Stimulated activated CD4-positive, alpha-beta T cell treated with anti-CD3 and anti-CD28 coated beads, Interleukin-4, amount 100 ng/mL, for 24 hours (primary cell): ENCODE measurements at places on chromosomes 16 and 17.

- DNase-seq, result no peak
Observed at GRCh38 chr17:8020776-8021564, 17.9 kb upstream of the ALOX15B start.

DNA sequence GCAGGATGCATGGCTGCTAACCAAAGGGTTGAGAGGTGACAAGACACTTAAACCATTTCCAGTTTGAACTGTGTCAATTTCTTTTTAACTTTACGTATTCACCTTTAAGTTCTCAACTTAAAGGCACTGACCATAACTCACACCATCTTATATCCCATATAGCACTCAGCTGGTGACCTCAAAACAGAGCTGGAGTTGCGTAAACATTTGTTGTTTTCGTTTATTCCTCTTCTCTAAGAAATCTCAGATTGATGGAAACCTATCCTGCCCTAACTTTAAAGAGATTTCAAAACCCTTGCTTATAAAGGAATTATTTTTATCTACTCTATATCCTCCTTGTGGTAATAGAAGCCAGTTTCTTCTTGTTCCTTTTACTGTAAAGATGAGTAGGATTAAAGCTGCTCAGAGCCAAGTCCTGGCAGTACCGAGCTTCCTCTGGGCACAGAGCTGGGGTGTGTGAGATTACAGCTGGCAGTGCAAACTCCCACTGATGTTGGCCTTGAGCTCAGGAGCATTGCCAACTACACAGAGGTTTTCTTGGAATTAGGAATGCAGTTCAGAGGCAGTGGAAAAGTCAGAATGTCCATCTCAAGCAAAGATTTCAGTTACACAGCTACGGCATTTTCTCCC, 1.3 kb downstream of the KCTD2 start:
- DNase-seq, result no peak

GRCh38 chr17:39094607-39095308, 56.7 kb downstream of the PLXDC1 start:
- no peak for DNase-seq

DNA sequence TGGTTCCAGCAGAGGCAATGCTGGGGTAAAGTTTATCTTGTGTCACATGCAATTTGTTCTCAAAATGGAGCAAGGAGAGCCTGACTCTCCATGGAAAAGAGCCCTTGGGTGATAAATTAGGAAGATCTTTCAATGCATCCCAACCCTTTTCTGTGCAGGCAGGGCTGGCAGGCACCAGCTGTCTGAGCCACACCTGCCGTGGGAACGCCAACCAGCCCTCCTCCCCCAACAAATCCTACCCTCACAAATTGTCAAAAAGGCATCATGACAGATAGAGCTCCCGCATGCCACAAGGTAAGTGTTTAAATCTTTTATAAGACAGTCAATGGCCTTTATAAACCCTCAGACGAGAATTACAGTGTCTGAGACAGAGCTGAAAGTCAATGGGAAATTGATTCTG, 418.5 kb upstream of the CDH5 start:
- no peak for DNase-seq

DNA sequence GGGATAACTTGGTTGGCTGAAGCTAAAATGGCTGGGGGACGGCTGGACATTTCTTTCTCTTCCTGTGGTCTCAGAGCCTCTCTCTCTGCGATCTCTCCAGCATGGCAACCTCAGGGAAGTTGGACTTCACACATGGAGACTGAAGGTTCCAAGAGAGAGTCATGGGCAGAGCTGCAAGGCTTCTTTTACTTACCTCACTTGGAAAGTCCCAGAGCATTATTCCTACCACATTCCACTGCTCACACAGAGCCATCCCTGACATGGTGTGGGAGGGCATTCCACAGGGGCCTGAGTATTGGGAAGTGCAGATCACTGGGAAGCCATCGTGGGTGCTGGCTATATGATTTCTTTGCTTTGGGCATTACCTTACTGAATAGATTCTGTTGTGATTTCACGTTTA, 9.8 kb upstream of the SLC6A2 start:
- no peak for DNase-seq

- peak; percentile 67 for DNase-seq
Observed at GRCh38 chr17:7589204-7589868, 558 bp downstream of the SOX15 start.

GRCh38 chr17:44556166-44556831, 985 bp upstream of the FZD2 start:
- DNase-seq, result peak; percentile 12

GRCh38 chr17:81538651-81539570, 10.7 kb downstream of the FSCN2 start:
- no peak for DNase-seq
